ENCODE measurements at places on chromosomes 3 and 15.

DNA sequence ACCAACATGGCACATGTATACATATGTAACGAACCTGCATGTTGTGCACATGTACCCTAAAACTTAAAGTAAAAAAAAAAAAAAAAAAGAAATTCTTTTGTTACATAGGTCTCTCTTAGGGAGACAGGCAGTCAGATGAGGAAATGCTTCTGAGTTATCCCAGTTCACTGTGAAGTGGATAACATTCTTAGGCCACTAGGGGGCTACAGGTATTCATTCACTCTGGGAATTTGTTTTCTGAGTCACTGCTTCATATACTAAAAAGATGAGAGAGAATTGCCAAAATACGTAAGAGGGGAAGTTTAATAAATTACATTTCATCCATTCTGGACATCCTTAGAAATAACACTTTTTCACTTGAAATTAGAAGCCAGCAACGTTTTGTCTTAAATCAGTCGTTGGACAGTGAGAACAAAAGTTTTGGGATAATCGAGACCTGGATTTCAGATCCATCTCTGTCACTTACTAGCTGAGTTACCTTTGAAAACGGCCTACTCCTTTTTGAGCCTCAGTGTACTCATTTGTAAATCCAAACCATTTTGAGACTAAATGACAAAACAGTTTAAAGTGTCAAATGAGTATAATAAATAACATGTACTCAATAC lies 738.4 kb upstream of the ALCAM start:
- no peak for DNase-seq

DNA sequence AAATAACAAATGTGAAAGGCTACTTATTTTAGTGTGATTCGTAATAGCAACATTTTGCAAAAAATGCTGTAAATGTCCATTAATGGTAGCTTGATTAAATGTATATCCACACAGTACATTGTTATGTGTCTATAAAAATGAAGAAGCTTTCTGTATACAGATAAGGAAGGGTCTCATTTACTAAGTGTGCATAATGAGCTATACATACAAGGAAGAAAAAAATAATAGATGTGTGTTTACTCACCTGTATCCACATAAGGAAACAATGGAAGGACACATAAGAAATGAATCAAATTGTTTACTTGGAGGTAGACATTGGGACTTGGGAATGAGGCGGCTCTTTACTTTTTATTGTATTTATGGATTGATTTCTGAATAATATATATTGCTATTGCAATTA lies 34.9 kb downstream of the MED12L start:
- DNase-seq: no peak

- DNase-seq: no peak
Measured at GRCh38 chr3:134274571-134274970, 23.9 kb upstream of the RYK start.

- no peak for DNase-seq
Measured at GRCh38 chr15:52011711-52012144, 7.3 kb upstream of the MAPK6 start.

DNA sequence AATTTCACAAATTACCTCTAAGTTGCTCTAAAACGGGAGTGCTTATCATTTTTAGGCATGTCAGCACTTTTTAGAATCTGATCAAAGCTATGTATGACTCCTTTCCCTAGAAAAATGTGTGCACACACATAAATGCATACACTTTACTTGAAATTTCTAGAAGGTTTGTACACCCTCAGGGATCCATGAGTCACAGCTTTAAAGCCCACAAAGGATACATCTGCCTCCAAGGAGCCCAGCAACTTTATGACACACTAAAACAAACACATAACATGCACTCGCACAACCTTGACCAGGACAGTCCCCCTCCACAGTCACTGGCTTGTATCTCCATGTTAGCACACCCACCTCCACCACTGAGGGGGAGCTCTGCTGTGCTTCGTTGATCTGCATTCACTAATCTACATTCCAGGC lies 722.0 kb upstream of the CFAP20DC start:
- DNase-seq: no peak

Measured in GM12864 (cell line).